ENCODE measurements at places on chromosomes 2 and 18.

GRCh38 chr2:202122163-202122540 lies 49.1 kb downstream of the KIAA2012 start:
- no peak for DNase-seq

- no peak for DNase-seq
These were observed 117.3 kb downstream of the WDSUB1 start for GRCh38 chr2:159169187-159169586.

DNA sequence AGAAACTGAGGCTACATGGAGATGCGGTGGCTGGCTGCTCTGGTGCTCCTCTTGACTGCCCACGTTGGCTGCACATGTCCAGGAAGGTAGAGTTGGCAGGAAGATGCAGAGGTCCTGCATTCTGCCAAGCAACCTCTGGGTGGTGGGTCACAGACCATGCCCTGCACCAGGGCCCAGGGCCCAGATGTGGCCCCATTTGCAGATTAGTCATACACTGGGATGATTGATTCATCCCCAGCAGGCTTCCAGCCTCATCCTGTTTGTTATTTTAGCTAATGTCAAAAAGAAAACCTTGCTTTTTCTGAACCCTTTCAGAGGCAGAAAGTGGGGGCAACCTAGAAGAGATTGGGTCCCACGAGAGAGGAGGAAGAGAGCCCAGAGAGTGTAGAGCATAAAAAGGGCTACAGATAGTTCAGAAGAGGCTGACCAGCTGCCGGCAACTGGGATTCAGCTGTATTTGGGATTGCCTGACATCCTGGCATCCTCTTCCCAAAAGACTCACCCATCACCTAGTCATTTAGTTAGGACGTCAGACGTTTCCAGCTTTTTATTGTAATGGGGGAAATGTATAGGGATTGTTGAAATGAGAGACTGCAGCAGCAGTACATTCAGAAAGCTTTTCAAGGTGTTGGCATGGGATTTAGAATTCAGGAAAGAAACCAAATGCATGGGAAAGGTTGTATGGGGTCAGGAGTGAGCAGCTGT lies 101.9 kb downstream of the CTIF start:
- no peak for DNase-seq

DNA sequence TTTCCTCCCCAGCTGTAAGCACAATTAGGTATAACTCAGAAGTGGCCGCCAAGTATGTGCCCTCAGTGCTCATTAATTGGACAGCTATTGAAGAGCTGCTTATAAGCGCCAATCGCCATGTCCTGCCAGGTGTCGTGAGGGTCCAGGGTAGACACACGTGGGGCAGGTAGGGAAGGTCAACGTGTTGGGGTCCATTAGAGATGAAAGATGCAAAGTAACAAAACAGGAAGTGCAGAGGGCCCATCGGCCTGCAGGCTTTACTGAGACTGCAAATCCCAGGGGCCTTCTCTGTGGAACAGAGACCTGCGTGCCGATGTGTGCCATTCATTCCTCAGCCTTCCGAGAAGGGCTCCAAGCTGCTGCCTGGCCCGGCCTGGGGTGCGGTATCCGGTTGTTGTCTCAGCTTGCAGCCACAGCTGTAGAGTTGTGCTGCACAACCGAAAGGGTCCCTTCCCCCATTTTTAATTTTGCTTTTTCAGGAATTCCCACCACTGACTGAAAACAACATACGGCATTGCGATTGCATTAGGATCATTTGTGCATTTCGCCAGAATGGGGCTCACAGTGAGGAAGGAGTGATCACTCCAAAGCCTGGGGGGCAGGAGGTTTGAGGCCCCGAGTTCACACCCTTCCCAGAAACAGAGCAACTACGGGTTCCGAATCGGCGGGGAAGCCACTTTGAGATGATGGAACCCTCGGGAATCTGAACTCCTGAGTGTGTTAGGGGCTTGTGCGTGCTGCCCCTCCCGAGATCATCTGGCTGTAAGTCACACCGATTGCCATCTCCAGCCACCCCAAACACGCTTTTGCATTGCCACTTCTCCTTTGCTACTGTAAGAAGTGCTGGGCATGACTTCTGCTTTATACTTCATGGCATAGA lies 94.3 kb downstream of the TSHZ1 start:
- no peak for DNase-seq

- no peak for DNase-seq
These were observed 8.1 kb downstream of the RAB31 start for GRCh38 chr18:9715978-9716774.

DNA sequence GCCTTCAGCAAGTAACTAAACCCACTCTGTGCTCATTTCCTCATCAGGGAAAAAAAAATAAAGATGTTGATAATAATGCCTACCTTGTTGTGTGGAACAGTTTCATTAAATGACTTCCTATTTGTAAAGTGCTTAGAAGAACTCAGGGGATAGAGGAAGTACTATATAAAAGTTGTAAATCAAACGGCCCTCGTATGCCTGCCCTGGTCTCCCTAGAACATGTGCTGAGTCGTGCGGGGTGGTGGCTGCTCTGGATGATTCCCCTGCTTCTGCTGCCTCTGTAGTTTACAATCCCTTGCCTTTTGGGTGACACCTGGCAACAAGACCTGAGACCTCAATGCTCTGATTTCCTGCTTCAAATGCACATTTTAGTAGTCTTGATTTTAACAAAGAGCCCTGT lies 170.0 kb downstream of the CERS6 start:
- DNase-seq: no peak

Data from stimulated activated CD4-positive, alpha-beta T cell treated with anti-CD3 and anti-CD28 coated beads, Interleukin-4, amount 100 ng/mL, for 1 hour (primary cell).